ENCODE measurements at places on chromosomes 3 and 15.

- DNase-seq: no peak
These were observed 1.8 kb downstream of the CX3CR1 start for GRCh38 chr3:39277893-39278615.

- DNase-seq: peak; percentile 21
These were observed 60.3 kb downstream of the HEG1 start for GRCh38 chr3:124995460-124995994.

DNA sequence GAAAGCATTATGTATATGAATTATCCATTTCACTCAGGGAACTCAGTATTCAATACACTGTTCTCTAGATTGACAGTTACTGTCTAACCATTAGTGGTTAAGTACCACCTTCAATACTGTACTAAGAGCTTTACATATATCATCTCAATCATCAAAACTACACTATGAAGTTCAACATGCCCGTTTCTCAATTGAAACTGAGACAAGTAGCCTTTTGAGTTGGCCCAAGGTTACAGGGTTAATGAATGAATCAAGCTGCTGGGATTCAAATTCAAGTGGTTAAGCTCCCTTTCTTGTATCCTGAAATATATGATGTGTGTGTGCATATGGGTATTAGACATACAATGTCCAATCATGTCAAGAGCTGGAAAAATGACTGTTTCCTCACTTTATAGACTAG lies 5.8 kb downstream of the TASOR start:
- DNase-seq: no peak

GRCh38 chr3:71997066-71997653 lies 212.2 kb upstream of the PROK2 start:
- DNase-seq: no peak

DNA sequence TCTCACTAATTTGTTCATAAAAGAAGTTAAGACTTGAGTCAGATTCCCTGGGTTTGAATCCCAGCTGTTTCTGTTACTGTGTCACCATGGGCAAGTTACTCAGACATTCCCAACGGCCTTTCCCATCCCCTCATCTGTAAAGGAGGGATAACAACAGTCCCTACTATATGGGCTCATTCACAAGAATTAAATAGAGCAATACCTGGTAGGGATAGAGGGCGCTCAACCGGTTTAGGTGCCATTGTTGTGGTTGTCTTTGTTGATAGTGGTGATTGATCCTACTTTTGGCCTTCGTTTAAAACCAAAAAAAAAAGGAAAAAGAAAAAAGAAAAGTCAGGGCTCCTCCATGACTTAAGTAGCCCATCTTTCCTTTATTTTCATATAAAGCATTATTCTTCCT lies 563.1 kb downstream of the GRM7 start:
- no peak for DNase-seq

- no peak for DNase-seq
These were observed 76.4 kb downstream of the HES1 start for GRCh38 chr3:194212161-194212844.

DNA sequence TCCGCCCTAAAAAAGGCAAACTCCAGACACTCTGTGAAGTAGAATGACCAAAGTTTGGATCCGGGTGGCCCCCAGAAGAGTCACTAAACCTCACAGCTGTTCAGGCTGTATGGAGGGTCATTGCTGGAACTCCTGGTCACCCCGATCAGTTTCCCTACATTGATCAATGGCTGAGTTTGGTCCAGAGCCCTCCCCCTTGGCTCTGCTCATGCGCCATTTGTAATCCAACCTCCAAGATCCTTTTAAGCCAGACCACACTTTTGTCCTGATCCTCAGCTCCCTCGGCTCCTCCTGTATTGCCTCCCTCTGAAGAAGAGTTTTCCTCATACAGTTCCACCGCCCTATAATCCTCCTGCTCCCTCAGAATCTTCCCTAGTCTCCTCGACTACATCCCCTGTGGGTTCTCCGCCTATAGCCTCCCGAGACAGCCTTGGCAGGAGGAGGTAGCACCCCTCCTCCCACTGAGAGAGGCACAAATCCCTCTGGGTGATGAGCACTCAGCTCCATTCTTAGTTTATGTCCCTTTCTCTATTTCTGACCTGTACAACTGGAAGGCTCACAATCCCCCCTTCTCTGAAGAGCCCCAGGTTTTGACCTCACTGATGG lies 42.2 kb downstream of the ZBTB11 start:
- no peak for DNase-seq

DNA sequence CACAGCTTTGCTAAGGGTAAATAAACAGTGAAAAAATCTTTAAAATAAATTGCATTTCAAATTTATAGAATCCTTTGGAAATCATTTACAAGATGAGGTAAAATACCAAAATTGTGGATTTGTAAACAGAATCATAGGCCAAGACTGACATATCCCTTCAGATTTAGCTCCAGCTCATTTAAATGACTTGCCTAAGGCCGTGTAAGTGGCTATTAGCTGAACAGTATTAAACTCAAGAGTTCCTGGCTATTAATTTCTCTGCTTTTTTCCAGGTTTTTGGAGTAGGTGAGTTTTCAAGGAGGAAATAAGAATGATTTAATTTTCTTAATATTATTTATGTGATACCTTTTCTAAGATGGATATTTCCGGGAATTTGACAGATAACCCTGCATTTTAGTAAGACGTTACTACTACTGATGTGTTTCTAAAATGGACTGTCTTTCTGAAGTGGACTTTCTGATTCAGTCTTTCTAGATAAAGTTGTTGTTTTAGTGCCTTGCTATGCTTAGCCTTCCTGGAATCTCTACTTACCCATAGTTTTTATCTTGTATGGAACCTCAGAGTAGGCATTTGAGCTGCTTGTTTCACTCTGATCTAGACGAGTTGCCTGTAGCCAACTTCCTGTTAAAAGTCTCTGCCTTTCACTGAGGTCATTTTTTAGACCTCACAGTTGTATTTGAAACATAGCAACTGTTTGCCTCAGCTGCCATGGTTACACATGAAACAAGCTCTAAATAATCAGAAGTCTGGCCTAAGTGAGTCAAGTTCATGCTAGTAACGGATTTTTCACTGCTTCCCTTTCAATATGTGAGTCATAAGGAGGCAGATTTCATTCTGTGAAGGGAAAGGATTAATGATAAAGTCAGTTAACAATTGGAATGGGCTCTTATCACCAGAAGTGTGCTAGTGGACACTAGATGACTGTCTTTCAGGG lies 127.0 kb downstream of the KLHL25 start:
- no peak for DNase-seq

- DNase-seq: no peak
These were observed 46.2 kb downstream of the CHL1 start for GRCh38 chr3:242602-243355.

- no peak for DNase-seq
These were observed 2.2 kb downstream of the DNAH1 start for GRCh38 chr3:52318186-52318816.

- DNase-seq: no peak
These were observed 167.6 kb downstream of the ECT2 start for GRCh38 chr3:172918165-172918564.

DNA sequence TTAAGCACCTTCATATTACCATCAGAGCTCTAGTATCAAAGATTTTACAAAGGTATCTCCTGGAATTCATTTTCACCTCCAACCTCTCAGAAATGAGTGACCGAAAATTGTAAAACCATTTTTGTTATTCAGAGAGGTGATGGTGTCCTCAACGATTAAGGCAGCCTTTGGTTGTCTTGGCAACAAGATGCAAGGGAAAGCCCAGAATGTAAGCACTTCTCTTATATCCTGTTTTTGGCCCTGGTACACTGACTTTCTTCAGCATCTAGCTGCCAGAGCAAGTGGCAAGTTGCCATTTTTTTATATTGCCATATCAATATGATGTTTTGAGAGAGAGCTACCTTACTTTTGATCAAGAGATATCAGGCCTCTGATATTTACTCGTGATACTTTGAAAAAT lies 384.9 kb upstream of the NECTIN3 start:
- DNase-seq: no peak

DNA sequence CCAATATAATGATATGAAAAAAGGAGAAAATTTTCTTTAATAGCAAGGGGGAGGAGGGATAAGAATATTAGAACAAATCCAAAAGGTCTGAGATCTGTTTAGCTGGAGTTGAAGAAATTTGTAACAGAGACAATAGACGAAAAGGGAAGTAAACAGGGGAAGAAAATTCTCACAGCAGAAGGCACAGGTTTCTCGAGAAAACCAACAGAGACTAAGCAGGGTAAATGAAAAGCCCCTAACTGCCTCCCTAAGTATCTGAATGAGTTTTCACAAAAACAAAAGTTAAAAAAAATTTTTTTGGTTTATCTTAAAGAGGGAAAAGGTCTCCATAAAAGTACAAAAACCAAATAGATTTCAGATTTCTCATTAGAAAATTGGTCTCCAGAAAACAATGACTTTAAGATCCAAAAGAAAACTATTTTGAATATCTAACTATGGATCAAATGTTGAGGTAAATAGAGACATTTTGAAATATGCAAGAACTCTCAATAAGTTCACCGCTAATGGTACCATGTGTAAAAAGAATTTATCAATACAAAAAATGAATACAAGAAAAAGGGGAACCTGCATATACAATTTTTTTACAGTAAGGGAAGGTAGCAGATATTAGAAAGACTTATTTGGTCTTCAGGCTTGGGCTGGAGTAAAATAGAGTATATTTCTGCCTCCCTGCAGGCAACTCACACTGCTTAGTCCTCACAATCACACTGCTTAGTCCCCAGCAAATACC lies 23.9 kb upstream of the NEK10 start:
- no peak for DNase-seq

- DNase-seq: no peak
These were observed 220.7 kb downstream of the NR2F2 start for GRCh38 chr15:96551196-96551595.

DNA sequence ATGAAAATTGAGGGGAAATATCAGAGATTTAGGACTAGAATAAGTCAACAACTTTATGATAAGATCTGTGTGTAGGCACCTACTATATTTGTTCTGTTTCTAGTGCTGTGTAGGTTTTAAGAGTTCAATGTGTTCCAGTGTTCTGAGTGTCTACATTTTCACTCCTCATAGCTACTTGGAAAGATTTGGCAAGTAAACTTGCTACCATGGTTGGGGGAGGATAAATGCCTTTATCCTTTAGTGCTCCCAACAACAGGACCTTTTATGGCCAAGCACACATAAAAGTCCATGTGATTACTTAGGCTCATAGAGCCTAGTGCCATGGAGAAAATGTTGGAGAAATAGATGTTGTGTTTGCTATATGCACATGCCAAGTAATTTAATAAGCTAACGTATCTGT lies 64.0 kb downstream of the LYSMD4 start:
- no peak for DNase-seq

- DNase-seq: no peak
These were observed 4.3 kb upstream of the MTFMT start for GRCh38 chr15:65033659-65034269.

- no peak for DNase-seq
These were observed 103.2 kb downstream of the C3orf70 start for GRCh38 chr3:185049710-185050109.

GRCh38 chr3:21804330-21804729 lies 53.3 kb upstream of the ZNF385D start:
- DNase-seq: no peak

DNA sequence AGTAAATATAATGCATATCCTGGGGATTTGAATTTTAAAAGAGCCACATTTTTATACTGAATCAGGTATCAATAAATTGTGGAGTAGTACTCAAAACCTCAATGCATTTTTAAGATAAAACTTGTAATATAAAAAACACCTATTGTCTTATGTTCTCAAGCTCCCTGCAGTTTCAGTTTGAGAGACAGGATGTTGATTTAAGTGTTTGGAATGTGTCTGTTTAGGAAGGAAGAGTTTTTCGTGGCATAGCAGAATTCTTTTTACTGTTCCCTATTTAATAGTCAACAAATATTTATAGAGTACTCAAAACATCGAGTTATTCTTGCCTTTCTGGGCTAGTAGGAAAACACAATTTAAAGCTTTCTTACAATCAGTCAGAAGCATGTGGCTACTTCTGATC lies 146.1 kb upstream of the BCHE start:
- no peak for DNase-seq

DNA sequence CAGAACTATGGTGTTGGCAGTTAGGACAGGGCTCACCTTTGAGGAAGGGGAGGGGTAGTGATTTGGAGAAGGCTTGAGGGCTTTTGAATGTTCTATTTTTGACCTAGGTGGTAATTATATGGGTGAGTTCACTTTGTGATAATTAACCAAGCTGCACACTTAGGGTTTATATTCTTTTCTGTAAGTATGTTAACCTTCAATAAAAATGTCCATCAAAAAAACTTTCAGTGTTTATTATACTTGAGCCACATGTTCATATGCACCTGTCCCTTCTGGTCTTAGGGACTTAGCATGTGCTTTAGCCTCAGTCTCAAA lies 28.4 kb downstream of the PDE8A start:
- no peak for DNase-seq

GRCh38 chr15:75347222-75348033 lies 589 bp downstream of the NEIL1 start:
- DNase-seq: peak; percentile 69

DNA sequence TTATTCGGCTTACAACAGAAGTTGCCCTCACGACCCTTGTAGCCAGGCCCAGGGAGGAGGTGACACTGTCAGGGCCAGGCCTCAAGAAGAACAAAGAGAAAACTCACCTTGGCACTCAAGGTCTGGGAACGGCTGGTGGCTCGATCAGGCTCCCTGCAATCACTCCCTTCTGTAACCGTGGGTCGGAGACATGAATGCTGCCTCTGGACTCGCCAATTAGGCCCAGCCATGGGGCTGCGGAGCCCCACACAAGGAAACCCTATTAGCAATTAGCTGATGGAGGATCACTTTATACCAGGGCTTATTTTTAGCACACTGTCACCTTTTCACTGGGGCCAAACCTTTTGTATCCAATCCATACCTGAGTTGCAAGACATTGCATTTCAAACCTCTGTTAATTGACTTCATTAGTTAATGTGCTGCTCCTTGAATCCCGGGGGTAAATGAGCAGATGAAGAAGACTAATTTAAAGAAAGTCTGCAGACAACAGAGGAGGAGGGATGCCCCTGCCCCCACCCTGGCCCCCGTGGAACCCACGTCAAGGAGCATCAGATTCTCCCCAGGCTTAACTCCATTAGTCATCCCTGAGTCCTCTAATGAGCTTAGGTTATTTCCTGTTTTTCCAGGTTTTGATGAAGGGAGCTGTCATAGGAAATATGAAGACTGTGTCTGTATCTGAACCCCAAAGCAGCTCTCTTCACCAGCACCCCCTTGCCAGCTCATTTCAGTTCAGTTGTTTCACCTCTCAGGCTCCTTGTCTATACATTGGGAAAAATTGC lies 255.3 kb downstream of the RORA start:
- no peak for DNase-seq

GRCh38 chr15:52726195-52726594 lies 47.0 kb upstream of the ATOSA start:
- DNase-seq: no peak

GRCh38 chr15:23079766-23080165 lies 40.4 kb upstream of the TUBGCP5 start:
- DNase-seq: no peak

- no peak for DNase-seq
These were observed 229.2 kb upstream of the CHRNA7 start for GRCh38 chr15:31801152-31801551.
